ENCODE measurements at places on chromosomes 13 and 19.

DNA sequence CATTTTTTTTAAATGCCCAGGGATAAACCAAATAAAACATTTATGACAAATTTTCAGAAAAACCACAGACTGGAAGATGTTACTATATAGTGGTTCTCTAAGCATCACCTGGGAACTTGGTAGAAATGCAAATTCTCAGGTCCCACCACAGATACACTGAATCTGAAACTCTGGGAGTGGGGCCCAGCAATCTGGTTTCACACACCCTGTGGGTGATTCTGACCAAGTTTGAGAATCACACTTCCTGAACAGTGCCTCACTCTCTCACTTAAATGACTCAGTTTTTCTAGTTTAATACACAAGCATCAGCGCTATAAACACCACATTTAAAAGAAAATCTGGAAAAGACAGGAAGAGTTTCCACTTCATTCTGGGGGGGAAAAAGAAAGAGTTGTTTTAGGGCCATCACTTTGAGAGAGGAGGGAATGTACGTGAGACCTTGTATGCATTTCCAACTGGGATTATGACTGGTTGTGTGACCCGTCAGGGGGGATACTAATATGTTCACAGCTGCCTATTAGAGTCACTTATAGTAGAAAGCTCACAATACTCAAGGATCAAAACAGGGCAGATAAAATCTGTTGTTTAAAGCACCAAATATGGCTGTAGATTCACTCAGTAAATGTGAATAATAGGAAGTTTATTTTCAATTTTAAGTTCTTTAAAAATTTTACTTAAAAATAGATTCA, 567.7 kb downstream of the GPC6 start:
- no peak for ATAC-seq

- no peak for ATAC-seq
These were observed 915 bp upstream of the KCTD12 start for GRCh38 chr13:76887076-76887563.

DNA sequence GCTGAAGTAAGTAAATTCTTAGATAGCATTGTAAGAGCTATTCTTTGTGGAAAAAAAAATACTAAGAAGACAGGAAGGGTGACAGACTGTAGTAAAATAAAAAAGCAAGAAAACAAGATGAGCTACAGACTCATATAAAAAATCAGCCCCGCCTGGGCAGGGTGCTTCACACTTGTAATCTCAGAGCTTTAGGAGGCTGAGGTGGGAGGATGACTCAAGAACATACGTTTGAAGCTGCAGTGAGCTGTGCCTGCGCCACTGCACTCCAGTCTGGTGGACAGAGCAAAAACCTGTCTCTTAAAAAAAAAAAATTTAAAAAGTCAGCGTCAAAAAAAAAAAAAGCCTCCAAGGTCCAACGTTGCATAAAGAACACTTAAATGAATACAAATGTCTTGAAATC, 102.1 kb downstream of the VWA8 start:
- ATAC-seq: no peak

- no peak for ATAC-seq
These were observed 246.6 kb downstream of the NHLRC3 start for GRCh38 chr13:39284801-39285388.

- peak; percentile 75 for ATAC-seq
These were observed 3.7 kb upstream of the CSNK1A1L start for GRCh38 chr13:37109051-37109678.
